ENCODE measurements at places on chromosomes 4 and X.

DNA sequence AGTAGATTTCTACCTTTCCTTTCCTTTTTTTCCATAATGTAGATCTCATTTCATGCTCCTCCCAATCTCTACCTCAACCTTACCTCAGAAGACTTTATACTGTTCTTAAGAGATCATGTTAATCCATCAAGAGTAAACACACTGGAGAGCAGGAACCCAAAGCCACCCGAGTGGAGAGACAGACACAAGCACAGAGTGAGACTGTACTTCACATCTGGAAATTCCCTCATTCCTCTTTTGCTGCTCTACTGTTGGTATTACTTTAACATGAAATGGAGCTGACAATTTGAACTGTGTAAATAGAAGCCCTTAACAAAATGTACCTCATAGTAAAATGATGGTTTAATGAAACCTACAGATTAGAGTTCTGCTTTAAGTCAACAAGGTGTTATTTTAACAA is 105.7 kb upstream of the RASGEF1B start:
- no peak for DNase-seq

DNA sequence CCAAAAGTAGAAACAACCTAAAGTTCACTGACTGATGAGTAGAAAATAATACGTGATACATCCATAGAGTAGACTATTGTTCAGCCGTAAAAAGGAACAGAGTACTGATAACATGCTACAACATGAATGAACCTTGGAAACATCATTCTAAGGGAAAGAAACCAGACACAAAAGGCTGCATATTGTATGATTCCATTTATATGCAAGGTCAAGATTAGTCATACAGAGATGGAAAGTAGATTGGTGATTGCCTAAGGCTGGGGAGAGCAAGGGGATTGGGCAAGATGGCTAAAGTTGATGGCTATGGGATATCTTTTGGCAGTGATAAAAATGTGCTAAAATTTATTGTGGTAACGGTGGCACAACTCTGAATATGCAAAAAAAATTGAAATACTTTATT is 209.1 kb downstream of the RELL1 start:
- no peak for DNase-seq

GRCh38 chr4:133150486-133151340 is 1.6 kb downstream of the PCDH10 start:
- DNase-seq = peak; percentile 24

GRCh38 chrX:71616672-71617529 is 1.4 kb downstream of the CXCR3 start:
- peak; percentile 33 for DNase-seq

DNA sequence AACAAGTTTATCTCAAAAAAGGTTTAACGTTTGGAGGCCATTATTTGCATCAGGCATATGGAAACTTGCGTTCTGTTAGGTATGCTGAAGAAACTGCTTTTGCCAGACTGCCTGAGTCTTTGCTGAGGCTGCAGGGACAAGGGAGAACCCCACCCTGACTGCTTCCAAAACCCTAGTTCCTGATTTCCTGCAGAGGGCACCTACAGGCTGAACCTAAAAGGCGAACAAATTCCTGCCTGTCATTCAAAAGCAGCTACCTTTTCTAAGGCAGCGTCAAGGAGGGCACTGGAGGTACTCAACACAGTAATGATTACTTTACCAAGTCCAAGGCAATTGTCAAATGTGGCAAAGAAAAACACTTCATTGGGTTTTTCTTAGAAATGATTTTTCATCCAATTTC is 578 bp upstream of the CORIN start:
- no peak for DNase-seq

Data from GM13976 (cell line).